Fibroblast of the conjunctiva (primary cell): ENCODE measurements at places on chromosomes 7 and 10.

DNA sequence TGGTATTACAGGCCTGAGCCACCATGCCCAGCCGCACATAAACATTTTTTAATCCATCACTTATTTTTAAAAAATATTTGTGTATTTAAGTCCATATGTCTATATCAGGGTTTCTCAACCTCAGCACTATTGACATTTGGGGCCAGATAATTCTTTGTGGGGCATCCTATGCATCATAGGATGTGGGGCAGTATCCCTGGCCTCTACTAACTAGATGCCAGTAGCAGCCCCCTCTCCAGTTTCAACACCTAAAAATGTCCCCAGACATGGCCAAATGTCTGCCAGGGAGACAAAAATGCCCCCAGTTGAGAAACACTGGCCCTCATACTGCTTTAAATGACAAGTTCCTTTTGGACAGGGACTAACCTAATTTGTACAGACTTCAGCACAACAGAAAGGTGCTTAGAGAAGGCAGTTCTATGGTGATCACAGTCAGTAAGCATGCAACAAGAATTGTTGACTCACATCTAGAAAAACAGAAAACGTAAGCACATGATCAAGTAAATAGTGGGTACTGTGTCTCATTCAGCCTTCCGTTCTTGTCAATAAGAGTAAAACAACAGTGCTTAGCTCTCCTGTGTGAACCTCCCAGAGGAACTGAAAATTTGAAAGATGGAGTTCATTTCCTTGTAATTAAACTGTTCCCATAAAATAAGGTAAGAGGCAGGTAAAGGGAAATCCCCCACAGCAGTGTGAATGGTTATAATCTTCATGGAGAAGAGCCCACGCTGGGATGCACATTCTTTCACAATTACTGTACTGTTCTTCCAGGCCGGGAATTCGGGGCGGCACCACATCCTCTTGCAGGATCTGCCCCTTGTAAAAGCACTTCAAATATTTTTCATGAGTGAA, 17.3 kb upstream of the ADRB1 start:
- no peak for DNase-seq

DNA sequence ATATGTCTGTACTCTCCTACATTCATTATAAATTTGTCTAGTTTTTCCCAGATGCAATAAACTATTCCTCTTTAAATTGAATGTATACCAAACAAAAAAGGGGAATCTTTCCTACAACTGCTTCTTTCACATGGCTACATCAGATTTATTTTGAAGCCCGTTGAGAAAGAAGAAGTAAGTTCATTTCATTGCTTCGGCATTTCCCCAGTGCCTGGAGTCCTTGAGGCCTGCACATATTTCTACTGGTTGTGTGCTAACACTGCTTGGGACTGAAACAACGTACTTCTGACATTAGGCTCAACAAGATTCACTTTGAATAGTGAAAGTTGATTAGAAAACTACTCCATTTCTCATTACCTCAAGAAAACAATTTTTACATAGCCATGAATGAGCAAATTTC, 201.7 kb downstream of the PHF14 start:
- DNase-seq, result no peak

GRCh38 chr7:119737390-119737789, 535.6 kb upstream of the KCND2 start:
- DNase-seq, result no peak

DNA sequence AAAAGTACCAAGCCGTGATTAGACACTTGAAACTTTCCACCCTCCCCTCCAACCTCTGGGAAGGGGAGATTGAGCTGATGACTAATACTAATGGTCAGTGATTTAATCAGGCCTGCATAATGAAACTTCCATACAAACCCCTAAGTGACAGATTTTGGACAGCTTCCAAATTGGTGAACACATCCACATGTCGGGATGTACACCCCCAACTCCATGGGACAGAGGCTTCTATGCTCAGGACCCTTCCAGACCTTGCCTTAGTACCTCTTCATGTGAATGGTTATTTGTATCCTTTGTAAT, 4.8 kb downstream of the NUB1 start:
- DNase-seq, result no peak

GRCh38 chr10:43114743-43115611, 23.3 kb upstream of the CSGALNACT2 start:
- DNase-seq, result no peak

GRCh38 chr10:124003481-124003870, 89.9 kb downstream of the CHST15 start:
- DNase-seq, result no peak

DNA sequence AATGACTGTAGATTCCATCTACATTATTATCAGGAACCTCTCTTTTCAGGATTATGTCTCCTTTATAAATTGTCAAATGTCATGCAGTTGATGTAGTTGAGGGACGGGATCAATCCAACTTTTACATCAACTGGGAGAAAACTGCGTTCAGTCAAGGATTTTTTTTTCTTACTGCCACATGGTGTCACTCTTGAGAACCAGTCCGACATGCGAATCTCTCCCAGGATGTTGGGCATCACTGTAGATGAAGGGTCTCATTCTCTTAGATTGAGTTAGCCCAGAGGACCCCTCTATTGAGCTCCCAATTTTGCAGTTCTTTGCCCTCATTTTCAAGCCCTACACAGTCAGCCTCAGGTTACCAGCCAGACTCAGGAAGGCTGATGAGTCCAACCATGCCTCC, 120.3 kb upstream of the PTPRZ1 start:
- peak; percentile 10 for DNase-seq

DNA sequence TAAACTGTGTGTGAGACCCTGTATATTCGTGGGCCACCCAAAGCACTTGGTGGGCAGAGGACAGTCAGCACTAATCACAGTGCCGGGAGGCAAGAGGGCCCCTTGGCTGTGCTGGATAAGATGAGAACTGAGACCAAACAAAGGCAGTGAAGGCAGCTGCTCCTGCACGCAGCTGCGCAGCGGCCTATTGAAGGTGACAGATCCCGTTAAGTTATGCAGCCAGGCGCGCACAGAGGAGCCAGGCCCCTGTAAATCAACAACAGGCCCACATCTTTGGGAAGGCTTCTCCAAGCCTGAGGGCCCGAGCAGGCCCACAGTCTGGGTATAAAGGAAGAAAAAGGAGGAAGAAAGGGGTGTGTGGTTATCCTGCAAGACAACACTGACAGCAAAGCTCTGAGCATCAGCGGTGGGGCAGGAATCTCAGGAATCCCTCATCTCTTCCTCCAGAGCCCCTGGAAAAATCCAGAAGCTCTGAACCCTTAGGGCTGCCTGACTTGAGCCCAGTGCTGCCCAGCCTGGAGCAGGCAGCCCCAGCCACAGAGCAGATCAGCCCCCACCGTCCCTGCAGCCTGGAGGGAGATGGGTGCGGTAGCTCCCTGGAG, 154.2 kb downstream of the ARHGAP12 start:
- DNase-seq, result no peak

GRCh38 chr10:79020015-79020491, 48.7 kb upstream of the ZMIZ1 start:
- DNase-seq, result no peak

DNA sequence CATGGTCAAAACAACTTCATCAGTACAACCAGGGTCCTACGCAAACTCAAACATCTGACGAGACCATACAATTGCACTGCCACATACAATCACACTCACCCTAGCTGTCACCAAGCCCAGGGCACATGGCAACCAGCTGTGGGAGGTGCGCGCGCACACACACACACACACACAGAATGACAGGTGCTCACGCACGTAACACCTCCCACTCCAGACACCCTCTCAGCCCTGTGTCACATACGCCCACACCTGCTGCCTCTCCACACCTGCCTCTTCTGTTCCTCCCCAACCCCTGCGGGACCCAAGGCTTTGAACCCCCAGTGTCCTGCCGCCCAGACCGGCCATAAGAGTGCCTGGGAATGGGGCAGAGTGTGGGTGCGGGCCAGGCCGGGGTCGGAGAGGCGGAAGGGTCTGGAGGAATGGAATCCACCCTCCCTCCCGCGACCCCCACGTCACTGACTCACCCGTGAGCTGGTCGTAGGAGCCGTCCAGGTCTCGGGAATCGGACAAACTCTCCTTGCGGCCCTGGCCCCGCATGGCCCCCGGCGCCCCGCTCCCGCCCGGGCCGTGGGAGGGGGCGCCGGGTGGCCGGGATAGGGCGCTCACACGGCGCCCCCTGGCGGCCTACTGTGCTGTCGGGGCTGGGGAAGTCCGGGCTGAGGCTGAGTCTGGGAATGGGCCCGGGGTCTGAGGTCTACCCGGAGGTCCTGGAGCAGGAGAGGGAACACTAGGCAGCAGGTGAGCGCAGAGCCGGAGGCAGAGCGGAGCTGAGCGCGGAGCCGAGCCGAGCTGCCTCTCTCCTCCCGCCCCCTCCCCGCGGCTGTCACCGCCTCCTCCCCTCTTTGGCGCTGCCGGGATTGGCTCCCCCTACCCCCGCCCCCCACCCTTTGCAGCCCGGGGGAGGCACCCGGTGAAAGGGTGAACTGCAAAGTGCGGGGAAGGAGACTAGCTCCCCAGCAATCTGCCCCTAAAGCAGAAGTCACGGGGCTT, at the start of gene KCNIP2:
KCNIP2 (minus strand) TSS at position 769 of the 990 bp plus-strand sequence; CDS start at position 537, 232 bp downstream.
- DNase-seq, result no peak

DNA sequence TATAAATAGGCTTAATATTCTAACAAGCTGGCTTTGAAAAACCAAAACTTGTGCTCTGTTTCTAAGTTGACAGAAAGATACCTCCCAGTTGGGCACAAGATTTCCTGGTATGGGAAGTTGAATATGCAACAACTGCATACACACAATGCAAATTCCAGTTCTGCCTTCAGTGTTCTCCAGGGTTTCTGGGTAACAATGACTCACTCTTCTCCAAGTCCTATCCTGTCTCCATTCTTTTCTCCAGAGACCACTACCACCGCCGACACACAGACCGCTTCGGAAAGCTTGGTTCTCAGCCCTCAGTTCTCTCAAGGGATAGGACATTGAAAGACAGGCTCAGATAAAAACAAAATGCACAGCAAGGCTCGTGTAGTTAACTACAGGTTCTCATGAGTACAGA, 12.2 kb downstream of the PDE1C start:
- no peak for DNase-seq

- no peak for DNase-seq
These were observed 27.2 kb upstream of the ARMS2 start for GRCh38 chr10:122427280-122427679.

DNA sequence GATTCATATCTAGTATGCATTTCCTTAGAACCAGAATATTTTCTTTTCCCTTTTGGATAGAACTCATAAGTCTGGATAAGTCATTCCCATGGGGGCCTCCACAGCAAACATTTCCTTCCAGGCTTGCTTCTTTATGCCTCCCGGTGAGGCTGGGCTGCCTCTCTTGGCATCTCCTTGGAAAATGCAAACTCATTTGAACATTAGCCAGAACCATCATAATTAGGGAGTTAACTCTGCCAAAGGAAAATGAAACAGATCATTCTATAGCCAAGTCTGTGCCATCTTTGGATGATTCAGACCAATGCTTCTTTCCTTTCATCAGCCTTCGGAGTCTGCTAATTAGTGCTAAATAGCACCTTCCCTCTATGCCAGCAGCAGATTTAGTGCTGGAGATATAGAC, 81.1 kb downstream of the PLPP4 start:
- DNase-seq, result no peak

- no peak for DNase-seq
These were observed 82.1 kb downstream of the CAMK1D start for GRCh38 chr10:12431151-12432101.

- DNase-seq, result no peak
These were observed 16.0 kb downstream of the ADCYAP1R1 start for GRCh38 chr7:31068006-31068675.

GRCh38 chr10:100508691-100509150, 10.9 kb downstream of the SEC31B start:
- peak; percentile 49 for DNase-seq

- DNase-seq, result no peak
These were observed 14.0 kb downstream of the PLAU start for GRCh38 chr10:73924935-73925334.

- peak; percentile 52 for DNase-seq
These were observed 438.8 kb downstream of the HTR7 start for GRCh38 chr10:90418869-90419652.
